ENCODE measurements at places on chromosomes 2 and 18. TPM values are rescaled to one million over a fixed set of nuclear protein-coding genes. Genes with fewer than 3 reads are reported as not detected.
A peak's percentile ranks its signal among the peaks of the same experiment; 100 is the strongest.

- DNase-seq, result no peak
Observed at GRCh38 chr2:238108423-238109183, 8.5 kb downstream of the ESPNL start.

GRCh38 chr2:146240391-146240790, 1604.4 kb upstream of the ACVR2A start:
- no peak for DNase-seq

DNA sequence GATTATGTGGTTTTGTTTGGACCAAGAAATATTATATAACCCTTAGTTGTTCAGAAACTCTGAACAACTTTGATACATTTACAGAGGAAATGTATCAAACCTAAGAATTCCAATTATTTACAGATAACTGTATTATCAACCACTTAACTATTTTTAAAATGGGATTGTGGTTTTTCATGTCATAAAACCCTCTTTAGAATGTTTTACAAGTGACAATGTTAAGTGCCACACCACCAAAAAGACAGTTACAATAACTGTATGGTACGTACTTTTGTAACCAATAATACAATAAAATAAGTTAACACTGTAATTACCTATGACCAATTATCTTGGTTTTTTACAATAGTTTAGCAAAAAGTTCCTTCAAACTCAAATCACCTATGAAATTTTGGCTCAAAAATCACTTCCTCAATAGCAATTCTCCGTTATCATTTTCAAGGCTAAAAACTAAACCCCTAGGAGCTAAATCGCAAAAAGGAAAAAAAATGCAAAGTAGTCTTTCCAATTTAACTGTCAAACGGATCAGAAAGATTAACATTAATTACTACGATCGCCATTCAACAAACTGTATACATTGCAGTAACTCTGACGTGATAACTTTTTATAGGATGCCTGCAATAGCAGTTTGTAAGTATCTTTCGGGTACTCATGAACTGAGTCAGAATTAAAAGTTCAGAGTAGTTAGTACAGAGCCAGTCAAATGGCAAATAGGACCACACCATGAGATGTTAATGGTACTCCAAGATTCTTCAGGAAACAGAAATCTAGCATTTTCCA, 1.5 kb downstream of the ROCK1 start:
- no peak for DNase-seq

Gene UGT1A4
- not detected for polyA plus RNA-seq

- DNase-seq, result no peak
Observed at GRCh38 chr2:119291588-119292167, 68.0 kb downstream of the STEAP3 start.

Gene ANKRD23
- 10.0 TPM for polyA plus RNA-seq

Gene SULT1C2
- polyA plus RNA-seq, result 0.95 TPM

Gene LINC00305
- not detected for polyA plus RNA-seq

DNA sequence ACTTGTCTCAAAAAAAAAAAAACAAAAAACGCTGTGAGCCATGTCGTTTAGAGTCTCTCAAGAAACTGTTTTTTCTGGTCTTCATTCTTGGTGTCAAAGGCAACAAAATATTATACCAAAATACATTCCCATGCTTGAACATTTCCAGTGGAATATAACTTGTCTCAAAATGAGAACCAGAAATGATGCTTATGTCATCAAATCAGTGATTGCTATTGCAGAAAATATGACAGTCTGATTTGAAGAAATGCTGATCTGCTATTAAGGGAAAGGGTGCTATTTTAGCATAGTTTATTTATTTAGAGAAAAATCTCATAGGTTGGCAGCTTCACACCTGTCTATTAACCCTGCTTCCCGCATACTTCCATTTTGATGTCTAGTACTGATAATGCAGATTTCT, 82.4 kb upstream of the ACSL3 start:
- DNase-seq, result no peak

Gene KLF7
- polyA plus RNA-seq, result 24.4 TPM

DNA sequence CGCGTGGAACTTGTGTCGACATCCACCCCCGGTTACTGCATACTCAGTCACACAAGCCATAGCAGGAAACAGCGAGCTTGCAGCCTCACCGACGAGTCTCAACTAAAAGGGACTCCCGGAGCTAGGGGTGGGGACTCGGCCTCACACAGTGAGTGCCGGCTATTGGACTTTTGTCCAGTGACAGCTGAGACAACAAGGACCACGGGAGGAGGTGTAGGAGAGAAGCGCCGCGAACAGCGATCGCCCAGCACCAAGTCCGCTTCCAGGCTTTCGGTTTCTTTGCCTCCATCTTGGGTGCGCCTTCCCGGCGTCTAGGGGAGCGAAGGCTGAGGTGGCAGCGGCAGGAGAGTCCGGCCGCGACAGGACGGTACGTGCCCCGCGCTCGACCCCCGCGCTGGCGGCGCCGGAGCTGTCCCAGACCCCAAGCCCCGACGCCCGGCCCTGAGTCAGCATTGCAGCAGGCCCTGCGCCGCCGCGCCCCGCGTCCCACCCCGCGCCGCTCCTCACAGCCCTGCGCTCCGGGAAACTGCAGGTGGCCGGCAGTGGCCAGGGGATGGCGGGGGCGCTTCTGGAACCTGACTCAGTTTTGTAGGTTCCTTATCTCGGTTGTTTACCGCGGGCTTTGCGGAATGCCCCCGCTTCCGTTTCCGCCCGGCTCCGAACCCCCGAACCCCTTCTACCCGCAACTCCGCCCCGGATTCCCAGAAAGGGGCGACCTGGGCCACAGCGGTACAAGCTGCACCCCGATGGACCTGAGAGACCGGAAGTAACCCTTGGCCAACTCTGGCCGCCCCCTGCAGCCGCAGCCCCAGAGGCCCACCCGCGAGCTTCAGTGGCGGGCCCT, at the start of gene CFLAR:
CFLAR (plus strand) TSS at position 50 of the 844 bp plus-strand sequence. CDS start 13,702 bp downstream, outside the sequence.
- peak; percentile 48 for DNase-seq

DNA sequence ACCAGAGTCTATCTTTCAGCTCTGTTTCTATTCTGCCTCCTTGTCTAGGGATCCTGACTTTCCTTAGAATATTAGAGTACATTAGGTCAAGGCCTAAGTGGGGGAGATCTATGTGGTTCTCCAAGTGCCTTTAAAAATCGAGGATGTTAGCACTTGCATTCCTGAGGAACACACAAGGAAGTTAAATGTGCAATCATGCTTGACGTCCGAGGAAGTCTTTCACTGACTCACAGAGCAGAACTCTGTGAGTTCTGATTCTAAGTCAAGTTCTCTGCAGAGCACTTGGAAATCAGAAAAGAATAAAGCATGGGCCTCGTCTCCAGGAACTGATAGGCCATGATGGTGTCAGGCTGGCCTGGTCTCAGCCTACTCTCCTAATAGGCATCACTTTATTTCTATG, 17.2 kb downstream of the FHOD3 start:
- no peak for DNase-seq

Gene SNTG2
- polyA plus RNA-seq, result 2.0 TPM

DNA sequence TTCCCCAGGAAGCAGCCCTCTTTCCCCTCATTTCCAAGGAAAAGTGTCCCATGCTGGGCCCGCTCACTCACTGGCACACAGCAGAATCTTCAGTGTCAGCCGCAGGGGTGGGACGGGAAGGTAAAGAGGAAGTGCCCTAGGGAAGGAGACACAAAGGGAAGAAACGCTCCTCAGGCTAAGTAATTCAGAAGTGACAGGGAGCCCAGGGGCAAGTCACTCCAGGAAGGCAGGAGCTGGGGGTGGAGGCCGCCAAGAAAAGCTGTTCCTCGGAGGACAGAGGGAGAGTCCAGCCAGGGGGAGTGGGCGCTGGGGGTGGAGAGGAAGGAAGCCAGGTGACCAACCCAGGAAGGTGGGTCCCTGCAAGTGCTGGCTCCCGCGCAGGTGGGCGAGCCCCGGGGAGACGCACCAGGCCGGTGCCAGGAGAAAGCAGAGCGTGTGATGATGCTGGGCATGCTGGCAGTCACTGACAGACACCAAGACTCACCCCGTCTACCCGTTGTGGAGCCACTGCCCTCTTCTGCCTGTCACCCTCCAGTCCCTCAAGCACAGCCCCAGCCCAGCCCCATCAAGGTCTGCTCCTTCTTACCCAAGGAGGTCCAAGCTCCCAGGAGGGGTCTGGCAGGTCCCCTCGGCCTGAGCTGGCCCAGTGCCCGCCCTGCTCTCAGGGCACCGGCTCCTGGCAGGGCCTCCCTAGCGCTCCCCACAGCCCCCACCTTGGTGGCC, 21.7 kb downstream of the HDAC4 start:
- DNase-seq, result no peak

Gene EGR4
- not detected for polyA plus RNA-seq

Gene CPO
- 0.53 TPM for polyA plus RNA-seq

Gene ZAP70
- polyA plus RNA-seq, result 2.1 TPM

DNA sequence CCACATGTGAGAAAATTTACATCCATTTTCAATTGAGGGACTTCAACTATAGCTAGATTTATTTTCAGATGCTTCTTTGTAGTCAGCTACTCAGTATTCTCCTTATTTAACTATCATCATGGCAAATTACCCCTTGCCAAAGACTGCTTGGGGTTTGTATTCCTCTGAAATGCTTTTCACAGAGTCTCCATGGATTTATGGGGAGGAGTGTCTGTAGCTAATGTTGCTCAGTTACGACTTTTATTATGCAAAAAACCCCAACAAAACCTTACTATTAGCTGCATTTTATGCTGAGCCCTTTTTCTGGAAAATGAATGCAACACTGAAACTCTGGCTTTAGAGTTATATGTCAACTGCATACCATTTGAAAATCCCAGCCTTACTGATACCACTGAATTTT, 78.6 kb downstream of the RFTN2 start:
- DNase-seq, result peak; percentile 29

Gene SOS1
- 36.7 TPM for polyA plus RNA-seq

- no peak for DNase-seq
Observed at GRCh38 chr2:224572338-224572737, 12.8 kb downstream of the CUL3 start.

Gene CDK15
- 0.22 TPM for polyA plus RNA-seq

- no peak for DNase-seq
Observed at GRCh38 chr18:22466608-22467395, 49.1 kb upstream of the CTAGE1 start.

GRCh38 chr2:68045342-68045741, 17.5 kb downstream of the C1D start:
- DNase-seq, result no peak

Gene HJURP
- polyA plus RNA-seq, result 11.4 TPM

Gene KIDINS220
- polyA plus RNA-seq, result 132 TPM

Gene REG3A
- not detected for polyA plus RNA-seq

DNA sequence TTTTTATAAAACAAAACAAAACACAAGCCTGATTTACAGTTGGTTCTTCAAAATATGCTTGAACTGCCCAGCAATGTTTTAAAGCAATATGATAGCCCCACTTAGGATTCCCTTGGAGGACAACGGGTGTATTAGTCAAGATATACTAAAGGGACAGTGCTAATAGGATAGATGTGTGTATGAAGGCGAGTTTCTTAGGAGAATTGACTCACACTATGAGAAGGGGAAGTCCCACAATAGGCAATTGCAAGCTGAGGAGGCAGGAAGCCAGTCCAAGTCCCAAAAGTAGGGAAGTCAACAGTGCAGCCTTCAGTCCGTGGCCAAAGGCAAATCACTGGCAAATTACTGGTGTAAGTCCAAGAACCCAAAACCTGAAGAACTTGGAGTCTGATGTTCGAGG, 167.9 kb downstream of the CBLN2 start:
- no peak for DNase-seq

DNA sequence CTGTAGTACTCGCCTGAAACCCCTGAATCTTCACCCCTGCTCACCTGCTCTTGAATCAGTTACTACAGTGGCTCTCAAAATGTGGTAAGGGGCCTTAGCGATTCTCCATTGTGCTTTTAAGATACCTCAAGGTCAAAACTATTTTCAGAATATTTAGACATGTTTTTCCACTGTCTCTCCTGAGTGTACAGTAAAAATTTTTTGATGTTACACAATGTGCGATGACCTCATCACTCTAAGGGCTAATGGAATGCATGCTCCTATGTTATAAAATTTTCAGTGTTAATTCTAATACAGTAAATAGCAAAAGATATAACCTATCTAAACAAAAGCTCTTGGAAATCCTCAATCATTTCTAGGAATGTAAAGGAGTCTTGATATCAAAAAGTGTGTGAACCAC, 336.9 kb upstream of the PKDCC start:
- no peak for DNase-seq

- DNase-seq, result no peak
Observed at GRCh38 chr2:54510916-54511315, 54.8 kb downstream of the SPTBN1 start.

GRCh38 chr2:209619782-209620181, 151.8 kb upstream of the UNC80 start:
- DNase-seq, result no peak

Gene CFAP221
- 16.2 TPM for polyA plus RNA-seq

Gene FMNL2
- 173 TPM for polyA plus RNA-seq

DNA sequence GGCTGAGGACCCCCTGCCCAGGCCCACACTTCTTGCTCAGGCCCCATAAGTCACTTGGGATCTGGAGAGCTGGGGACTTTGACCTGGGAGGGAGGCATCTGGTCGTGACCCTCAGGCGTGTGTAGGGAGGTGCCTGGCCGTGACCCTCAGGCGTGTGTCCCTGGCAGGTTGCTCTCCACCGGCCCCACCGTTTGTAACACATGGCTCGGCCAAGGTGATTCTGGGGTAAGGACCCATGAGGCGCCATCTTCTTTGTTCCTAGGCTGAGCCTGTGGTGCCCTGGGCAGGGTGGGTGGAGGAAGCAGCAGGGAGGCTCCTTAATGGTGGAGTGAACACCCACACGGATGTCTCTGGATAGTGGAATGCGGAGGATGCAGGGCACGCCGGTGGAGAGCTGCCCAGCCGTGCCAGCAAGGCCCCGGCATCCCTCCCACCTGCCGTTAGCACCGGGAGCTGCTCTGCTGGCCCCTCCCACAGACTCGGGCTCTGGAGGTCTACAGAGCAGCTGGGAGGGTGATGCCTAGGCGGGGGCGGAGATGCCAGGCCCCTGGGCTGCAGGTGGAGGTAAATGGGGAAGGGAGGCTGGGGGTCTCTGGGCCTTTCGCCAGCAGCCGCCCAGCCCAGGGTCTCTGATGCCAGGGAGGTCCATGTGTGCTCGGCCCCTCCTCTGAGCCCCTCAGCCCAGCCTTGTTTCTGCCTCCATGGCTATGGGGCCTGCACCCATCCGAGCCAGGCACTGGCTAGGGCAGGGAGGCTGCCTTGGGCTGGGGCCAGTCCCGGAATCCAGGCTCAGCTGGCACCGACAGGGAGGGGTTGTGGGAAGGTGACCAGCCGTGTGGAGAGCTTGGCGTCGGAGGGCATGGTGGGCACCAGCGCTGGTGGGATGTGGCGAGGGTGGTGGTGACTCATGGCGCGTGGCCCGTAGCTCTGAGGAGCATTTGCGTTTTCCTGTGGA, 1.1 kb upstream of the GAL3ST2 start:
- no peak for DNase-seq

Gene AQP12B
- 0.44 TPM for polyA plus RNA-seq

DNA sequence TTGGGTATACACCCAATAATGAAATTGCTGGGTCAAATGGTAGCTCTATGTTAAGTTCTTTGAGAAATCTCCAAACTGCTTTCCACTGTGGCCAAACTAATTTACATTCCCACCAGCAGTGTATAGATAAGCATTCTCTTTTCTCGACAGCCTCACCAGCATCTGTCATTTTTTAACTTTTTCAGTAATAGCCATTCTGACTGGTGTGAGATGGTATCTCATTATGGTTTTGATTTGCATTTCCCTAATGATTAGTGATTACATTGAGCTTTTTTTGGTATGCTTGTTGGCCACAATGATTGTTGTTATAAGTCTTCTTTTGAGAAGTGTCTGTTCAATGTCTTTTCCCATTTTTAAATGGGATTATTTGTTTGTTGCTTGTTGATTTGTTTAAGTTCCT, 50.4 kb upstream of the EPAS1 start:
- no peak for DNase-seq
